ENCODE measurements at places on chromosomes 11 and 22.
A peak's percentile ranks its signal among the peaks of the same experiment; 100 is the strongest.

DNA sequence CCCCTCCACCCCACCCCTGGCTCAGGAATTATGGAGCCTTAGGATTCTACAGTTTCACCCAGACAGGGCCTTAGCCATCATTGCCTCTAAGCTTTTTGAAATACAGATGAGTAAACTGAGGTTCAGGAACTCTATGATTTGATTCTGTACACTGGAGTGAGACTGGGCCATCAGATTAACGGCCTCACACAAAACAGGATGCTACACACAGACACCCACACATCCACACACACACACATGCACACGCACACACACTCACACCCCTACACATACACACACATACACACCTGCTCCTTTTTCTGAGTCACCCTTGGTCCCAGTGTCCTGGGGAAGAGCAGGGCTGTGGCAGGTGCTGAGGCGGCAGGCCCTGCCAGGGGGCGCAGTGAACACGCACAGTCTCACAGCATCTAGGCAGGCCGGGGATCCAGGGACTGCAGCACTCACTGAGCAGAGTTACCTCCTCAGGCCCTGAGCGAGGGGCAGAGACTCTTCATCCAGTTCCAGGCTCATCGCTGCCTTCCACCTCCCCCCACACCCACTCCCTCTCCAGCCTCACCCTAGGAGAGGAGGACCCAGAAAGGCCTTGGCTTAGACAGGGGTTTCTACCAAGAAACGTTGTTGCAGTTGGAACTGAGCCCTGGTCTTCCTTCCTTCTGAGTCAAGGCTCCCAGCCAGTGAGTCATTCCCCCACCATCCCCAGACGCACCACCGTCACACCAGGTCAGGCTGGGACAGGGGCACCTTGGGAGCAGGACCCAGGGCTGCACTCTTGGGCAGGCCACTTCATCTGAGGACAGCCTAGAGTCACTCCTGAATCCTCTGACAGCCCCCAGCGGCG, 89.8 kb upstream of the PARVA start:
- DNase-seq, result peak; percentile 69

DNA sequence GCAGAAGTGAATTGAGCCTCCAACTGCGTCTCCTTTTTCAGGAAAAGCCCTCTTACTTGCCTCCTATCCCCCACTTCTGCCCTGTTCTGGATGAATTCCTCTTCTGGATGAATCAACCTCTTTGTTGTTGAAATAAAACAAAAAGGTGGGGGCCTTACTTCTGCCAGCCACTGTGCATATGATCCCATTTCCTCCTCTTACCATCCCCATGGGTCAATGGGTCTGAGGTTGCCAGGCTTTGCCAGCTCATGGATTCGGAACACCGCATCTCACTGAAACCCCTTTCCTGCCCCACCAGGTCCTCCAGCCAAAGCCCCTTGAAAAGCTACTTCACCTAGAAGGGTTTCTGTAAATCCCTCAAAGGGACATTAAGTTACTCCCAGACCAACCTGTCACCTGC, 3.7 kb upstream of the CHST1 start:
- no peak for DNase-seq

- no peak for DNase-seq
Observed at GRCh38 chr11:22930816-22931594, 70.7 kb upstream of the CCDC179 start.

GRCh38 chr11:12692229-12693075, 18.2 kb downstream of the TEAD1 start:
- peak; percentile 81 for DNase-seq

- no peak for DNase-seq
Observed at GRCh38 chr11:48054994-48055291, 74.6 kb downstream of the PTPRJ start.

DNA sequence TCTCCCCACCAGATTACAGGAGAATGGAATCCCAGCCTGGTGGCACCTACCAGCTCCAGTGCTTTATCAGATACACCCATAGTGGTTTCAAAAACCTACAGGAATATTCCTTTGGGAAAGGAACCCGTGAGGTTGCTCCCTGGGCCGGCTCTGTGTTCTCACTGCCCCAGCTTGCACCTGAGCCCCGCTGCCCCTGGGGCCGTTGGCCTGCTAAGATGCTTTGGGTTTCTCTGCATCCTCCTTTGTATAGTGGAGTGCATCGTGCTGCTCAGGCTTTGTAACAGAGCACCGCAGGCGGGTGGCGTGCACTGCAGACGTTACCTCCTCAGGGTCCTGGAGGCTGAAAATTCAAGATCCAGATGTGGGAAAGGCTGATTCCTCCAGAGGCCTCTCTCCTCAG, 414.1 kb downstream of the BRD1 start:
- DNase-seq, result no peak
